Left ventricle myocardium inferior (tissue), 1 donor: ENCODE measurements at places on chromosomes 1 and 21. TPM values are rescaled to one million over a fixed set of nuclear protein-coding genes. Genes with fewer than 3 reads are reported as not detected.

CGN gene
- 0.52 TPM for total RNA-seq

GRCh38 chr1:62386351-62387121, 50.3 kb upstream of the USP1 start:
- no peak overlapping the region for H3K4me3 ChIP-seq
- no peak overlapping the region for H3K27ac ChIP-seq
- H3K27me3 ChIP-seq, result peaks cover 18% of the 10 kb centered on the region
- no peak for DNase-seq

DNA sequence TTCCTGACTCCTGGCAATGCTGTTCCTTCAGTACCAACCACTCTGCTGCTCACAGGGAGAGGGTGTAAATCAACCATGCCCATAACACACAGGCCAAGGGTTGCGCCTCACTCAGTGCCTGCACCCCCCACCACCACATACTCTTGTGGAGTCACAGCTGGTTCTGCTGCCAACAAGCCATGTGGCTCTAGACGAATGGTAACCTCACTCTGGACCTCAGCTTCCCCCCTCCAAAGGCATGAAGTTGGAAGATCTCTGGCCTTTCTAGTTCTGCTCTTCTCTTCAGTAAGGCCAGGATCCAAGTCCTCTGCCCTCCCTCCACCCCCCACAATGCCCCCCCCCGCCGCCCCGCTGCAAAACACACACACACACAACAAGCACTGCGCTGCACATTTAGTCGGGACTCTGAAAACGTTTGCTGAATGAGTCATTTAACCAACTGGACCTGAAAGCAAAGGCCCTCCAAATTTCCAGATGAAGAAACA, 1.7 kb upstream of the GLIS1 start:
- peaks cover 24% of the 10 kb centered on the region for H3K4me1 ChIP-seq
- no peaks in the 10 kb centered on the region for H3K36me3 ChIP-seq
- no peak overlapping the region for H3K4me3 ChIP-seq
- H3K27me3 ChIP-seq, result peaks cover 100% of the 10 kb centered on the region
- no peak for DNase-seq

- H3K4me3 ChIP-seq, result no peak overlapping the region
- H3K36me3 ChIP-seq, result no peaks in the 10 kb centered on the region
- no peaks in the 10 kb centered on the region for H3K27me3 ChIP-seq
- H3K4me1 ChIP-seq, result no peaks in the 10 kb centered on the region
- DNase-seq, result no peak
- no peak overlapping the region for H3K27ac ChIP-seq
Observed at GRCh38 chr21:14766241-14766640, 220.1 kb upstream of the SAMSN1 start.

DNA sequence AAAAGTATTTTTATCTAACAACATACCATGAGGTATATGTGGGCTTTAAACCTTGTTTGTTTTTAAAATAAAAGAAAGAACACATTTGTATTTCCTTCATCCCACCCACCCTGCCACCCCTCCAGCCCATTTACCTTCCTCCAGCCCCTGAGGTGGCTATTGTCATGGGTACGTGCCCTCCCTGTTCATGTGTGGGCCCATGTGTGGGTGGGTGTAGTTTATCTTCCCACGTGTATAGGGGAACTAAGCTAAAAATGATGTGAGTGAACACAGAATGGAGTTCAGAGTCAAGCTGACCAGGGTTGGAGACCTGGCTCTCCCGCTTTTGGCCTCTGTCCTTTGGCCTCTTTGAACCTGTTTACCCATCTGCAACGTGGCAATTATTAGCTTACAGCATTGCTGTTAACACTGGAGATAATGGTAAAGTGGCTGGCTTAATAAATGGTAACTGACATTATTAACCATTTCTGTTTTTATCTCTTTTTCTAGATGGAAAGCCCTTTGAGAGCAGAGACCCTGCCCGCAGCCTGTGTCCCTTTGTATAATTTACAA, 78.1 kb upstream of the WDR26 start:
- no peaks in the 10 kb centered on the region for H3K27me3 ChIP-seq
- no peak overlapping the region for H3K4me3 ChIP-seq
- DNase-seq, result no peak
- H3K4me1 ChIP-seq, result peaks cover 6% of the 10 kb centered on the region
- H3K27ac ChIP-seq, result no peak overlapping the region

DNA sequence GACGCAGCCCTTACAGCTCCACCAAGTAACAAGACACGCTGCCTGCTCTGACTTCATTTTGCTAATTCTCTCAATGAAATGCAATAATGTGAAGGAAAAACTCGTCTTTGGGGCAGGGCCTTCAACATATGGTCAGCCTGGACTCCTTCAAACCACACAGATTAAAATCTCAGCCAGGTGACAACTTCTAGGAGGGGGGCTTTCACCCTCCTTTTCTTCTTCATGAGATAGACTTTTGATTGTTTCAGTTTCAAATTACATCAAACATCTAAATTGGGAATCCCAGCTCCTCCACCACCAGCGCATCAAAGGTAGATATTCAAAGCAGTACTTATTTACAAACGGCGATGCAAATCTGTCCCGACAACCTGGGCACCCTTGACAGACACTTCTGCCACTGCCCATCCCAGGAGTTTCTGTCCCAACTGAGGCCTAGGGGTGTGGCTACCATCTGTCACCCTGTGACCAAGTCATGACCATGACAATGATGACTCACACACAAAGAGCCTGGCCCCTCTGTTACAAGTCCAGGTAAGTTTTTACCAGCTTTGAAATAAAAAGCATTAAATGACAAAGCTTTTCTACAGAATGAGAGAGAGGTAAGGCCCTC, 29.7 kb downstream of the SSBP3 start:
- H3K4me1 ChIP-seq, result peaks cover 95% of the 10 kb centered on the region
- no peak overlapping the region for H3K4me3 ChIP-seq
- H3K36me3 ChIP-seq, result no peaks in the 10 kb centered on the region
- H3K27me3 ChIP-seq, result no peaks in the 10 kb centered on the region

LORICRIN gene
- total RNA-seq, result not detected

MYOCOS gene
- not detected for total RNA-seq

DNA sequence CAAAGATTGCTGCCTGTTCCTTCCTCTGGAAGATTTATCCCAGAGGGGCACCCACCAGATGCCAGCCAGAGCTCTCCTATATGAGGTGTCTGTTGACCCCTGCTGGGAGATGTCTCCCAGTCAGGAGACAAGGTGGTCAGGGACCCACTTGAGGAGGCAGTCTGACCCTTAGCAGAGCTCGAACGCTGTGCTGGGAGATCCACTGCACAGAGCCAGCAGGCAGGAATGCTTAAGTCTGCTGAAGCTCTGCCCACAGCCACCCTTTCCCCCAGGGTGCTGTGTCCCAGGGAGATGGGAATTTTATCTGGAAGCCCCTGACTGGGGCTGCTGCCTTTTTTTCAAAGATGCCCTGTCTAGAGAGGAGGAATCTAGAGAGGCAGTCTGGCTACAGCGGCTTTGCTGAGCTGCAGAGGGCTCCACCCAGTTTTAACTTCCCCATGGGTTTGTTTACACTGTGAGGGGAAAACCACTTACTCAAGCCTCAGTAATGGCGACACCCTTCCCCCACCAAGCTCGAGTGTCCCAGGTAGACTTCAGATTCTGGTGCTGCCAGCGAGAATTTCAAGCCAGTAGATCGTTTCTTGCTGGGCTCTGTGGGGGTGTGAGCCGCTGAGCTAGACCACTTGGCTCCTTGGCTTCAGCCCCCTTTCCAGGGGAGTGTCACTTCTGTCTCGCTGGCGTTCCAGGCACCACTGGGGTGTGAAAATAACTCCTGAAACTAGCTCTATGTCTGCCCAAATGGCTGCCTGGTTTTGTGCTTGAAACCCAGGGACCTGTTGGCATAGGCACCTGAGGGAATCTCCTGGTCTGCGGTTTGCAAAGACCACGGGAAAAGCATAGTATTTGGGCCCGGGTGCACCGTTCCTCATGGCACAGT, 51.1 kb upstream of the PDC start:
- no peak for DNase-seq
- H3K27me3 ChIP-seq, result no peaks in the 10 kb centered on the region
- H3K4me3 ChIP-seq, result no peak overlapping the region
- no peaks in the 10 kb centered on the region for H3K36me3 ChIP-seq
- H3K4me1 ChIP-seq, result no peaks in the 10 kb centered on the region

DNA sequence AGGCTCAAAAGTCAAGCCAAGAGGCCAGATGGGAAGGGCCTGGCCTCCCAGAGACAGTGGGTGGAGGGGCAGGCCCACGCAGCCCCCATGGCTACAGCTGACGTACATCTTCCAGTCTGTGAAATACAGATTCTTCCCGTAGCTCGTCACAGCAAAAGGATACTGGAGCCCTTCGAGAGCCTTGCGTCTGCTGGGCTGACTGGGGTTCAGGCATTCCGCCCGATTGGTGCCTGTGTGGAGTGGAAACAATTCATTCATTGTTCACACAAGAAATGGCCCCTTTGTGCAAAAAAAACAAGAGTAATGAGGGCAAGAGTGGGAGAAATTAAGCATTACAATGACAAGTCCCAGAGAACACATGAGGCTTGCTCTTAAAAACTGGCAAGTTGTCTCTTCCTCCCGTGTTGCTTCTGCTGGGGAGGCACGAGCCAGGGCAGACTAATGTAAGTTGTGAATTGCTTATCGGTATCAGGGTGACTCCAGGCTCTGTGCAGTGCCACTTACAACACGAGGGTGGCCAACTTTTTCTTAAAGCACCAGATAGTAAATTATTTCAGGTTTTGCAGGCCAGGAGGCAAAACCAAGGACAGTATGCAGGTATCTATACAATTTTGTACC, 85.1 kb downstream of the NID1 start:
- peaks cover 56% of the 10 kb centered on the region for H3K4me1 ChIP-seq
- peak overlapping the region; percentile 70 for H3K27ac ChIP-seq
- DNase-seq, result no peak

ODF2L gene
- total RNA-seq, result 6.4 TPM

CADM3 gene
- total RNA-seq, result 3.7 TPM

GRCh38 chr1:248691567-248692155, 10.9 kb downstream of the OR14I1 start:
- H3K27ac ChIP-seq, result no peak overlapping the region
- H3K4me1 ChIP-seq, result no peaks in the 10 kb centered on the region
- H3K27me3 ChIP-seq, result peaks cover 24% of the 10 kb centered on the region
- H3K4me3 ChIP-seq, result no peak overlapping the region
- no peaks in the 10 kb centered on the region for H3K36me3 ChIP-seq

TEX38 gene
- 0.22 TPM for total RNA-seq

FAM78B gene
- 4.5 TPM for total RNA-seq

- no peak overlapping the region for H3K27ac ChIP-seq
- no peak overlapping the region for H3K4me3 ChIP-seq
- DNase-seq, result no peak
Observed at GRCh38 chr1:247303216-247303615, 28.5 kb downstream of the ZNF496 start.

USF1 gene
- total RNA-seq, result 31.7 TPM

SH3BP5L gene
- total RNA-seq, result 18.0 TPM

DNA sequence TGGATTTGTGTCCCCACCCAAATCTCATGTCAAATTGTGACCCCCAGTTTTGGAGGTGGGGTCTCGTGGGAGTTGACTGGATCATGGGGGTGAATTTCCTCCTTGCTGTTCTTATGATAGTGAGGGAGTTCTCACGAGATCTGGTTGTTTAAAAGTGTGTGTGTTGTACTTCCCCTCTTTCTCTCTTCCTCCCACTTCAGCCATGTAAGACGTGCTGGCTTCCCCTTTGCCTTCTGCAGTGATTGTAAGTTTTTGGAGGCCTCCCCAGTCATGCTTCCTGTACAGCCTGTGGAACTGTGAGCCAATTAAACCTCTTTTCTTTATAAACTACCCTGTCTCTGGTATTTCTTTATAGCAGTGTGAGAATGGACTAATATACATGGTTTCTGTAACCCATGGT, 64.6 kb downstream of the RHOU start:
- H3K27ac ChIP-seq, result no peak overlapping the region
- H3K4me1 ChIP-seq, result peaks cover 3% of the 10 kb centered on the region
- peaks cover 53% of the 10 kb centered on the region for H3K27me3 ChIP-seq
- H3K36me3 ChIP-seq, result no peaks in the 10 kb centered on the region
- no peak overlapping the region for H3K4me3 ChIP-seq

GRCh38 chr1:10778640-10779039, 17.8 kb downstream of the CASZ1 start:
- no peak overlapping the region for H3K4me3 ChIP-seq
- H3K27me3 ChIP-seq, result no peaks in the 10 kb centered on the region
- DNase-seq, result no peak
- H3K4me1 ChIP-seq, result peaks cover 91% of the 10 kb centered on the region
- no peaks in the 10 kb centered on the region for H3K36me3 ChIP-seq
- peak overlapping the region; percentile 9 for H3K27ac ChIP-seq

DNA sequence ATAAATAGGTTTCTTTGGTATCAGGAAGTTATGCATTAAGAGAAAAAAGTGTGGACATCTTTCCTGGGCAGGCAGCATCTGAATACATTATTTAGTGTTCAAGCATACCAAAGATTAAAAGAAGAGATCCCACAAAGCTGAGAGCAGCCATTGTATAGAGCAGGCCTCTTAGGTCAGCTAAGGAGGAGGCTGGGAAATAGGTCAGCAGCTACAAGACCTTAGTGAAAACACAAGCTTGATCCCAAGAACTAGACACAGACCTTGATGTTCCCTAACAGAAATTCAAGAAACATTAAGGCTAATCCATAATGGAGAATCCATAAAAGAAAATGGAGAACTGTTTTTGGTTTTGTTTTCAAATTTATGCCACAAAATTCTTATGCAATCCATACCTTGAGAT, 135.3 kb upstream of the DPT start:
- H3K36me3 ChIP-seq, result no peaks in the 10 kb centered on the region
- H3K27me3 ChIP-seq, result no peaks in the 10 kb centered on the region
- H3K4me1 ChIP-seq, result peaks cover 23% of the 10 kb centered on the region
- no peak overlapping the region for H3K4me3 ChIP-seq

GRCh38 chr1:233873666-233874065, 30.8 kb upstream of the SLC35F3 start:
- H3K4me3 ChIP-seq, result no peak overlapping the region
- no peaks in the 10 kb centered on the region for H3K4me1 ChIP-seq
- peaks cover 12% of the 10 kb centered on the region for H3K27me3 ChIP-seq
- no peak for DNase-seq

DPH2 gene
- 18.2 TPM for total RNA-seq

DNA sequence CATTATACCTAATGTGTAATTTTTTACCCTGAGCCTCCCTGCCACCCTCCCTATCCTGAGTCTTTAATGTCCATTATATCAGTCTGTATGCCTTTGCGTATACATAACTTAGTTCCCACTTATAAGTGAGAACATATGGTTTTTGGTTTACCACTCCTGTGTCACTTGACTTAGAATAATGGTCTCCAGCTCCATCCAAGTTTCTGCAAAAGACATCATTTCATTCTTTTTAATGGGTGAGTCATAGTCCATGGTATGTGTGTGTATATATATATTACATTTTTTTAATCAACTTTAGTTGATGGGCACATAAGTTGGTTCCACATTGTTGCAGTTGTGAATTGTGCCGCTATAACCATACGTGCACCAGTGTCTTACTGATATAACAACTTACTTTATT, 477.1 kb upstream of the NEGR1 start:
- H3K4me3 ChIP-seq, result no peak overlapping the region
- no peak overlapping the region for H3K27ac ChIP-seq
- H3K4me1 ChIP-seq, result no peaks in the 10 kb centered on the region
- H3K36me3 ChIP-seq, result no peaks in the 10 kb centered on the region
- no peak for DNase-seq

CLCN6 gene
- total RNA-seq, result 16.1 TPM

- no peak for DNase-seq
- no peaks in the 10 kb centered on the region for H3K27me3 ChIP-seq
- no peaks in the 10 kb centered on the region for H3K4me1 ChIP-seq
- H3K27ac ChIP-seq, result no peak overlapping the region
- no peaks in the 10 kb centered on the region for H3K36me3 ChIP-seq
Observed at GRCh38 chr1:247087256-247087655, 8.6 kb upstream of the ZNF670 start.

GRCh38 chr1:24351918-24352627, 32.9 kb downstream of the GRHL3 start:
- no peak overlapping the region for H3K4me3 ChIP-seq
- H3K27ac ChIP-seq, result no peak overlapping the region
